ENCODE measurements at places on chromosomes 5 and 9. TPM values are rescaled to one million over a fixed set of nuclear protein-coding genes. Genes with fewer than 3 reads are reported as not detected.

DNA sequence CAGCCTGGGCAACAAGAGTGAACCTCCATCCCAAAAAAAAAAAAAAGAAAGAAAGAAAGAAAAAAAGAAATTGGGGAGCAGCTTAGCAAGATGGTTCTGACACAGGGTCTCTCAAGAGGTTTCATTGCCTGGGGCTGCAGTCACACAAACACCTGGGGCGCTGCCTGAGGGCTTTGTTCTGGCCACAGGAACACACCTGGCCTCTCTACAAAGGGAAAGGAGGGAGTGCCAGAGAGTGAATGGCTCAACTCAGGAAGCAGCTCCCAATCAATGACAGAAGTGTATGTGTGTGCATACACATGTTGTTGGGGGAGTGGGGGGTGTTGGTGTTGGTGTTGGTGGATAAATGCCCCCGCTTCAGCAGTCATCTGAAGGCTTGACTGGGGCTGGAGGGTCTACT lies 32.4 kb upstream of the CTNNA1 start:
- no peak for DNase-seq

- peak; percentile 46 for DNase-seq
These were observed 65.2 kb downstream of the TMC1 start for GRCh38 chr9:72586388-72587130.

GRCh38 chr5:179256328-179257175 lies 88.7 kb downstream of the ADAMTS2 start:
- no peak for DNase-seq

GRCh38 chr9:16579872-16580432 lies 290.5 kb downstream of the BNC2 start:
- no peak for DNase-seq

DNA sequence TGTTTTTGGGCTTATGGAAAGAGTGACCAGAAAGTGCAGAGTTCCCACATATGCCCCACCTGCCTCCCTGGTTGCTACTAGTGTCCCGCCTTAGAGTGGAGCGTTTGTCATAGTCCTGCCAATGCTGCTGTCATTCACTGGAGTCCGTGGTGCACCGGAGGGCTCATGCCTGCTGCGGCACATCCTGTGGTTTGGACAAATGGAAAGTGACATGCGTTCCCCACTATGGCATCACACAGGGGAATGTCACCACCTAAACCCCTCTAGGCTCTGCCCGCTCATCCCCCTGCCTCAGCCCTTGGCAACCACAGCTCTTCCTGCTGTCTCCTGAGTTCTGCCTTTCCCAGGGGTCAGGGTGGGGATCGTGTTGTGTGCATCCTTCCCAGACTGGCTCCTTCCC lies 29.2 kb downstream of the IRX4 start:
- DNase-seq = no peak

DNA sequence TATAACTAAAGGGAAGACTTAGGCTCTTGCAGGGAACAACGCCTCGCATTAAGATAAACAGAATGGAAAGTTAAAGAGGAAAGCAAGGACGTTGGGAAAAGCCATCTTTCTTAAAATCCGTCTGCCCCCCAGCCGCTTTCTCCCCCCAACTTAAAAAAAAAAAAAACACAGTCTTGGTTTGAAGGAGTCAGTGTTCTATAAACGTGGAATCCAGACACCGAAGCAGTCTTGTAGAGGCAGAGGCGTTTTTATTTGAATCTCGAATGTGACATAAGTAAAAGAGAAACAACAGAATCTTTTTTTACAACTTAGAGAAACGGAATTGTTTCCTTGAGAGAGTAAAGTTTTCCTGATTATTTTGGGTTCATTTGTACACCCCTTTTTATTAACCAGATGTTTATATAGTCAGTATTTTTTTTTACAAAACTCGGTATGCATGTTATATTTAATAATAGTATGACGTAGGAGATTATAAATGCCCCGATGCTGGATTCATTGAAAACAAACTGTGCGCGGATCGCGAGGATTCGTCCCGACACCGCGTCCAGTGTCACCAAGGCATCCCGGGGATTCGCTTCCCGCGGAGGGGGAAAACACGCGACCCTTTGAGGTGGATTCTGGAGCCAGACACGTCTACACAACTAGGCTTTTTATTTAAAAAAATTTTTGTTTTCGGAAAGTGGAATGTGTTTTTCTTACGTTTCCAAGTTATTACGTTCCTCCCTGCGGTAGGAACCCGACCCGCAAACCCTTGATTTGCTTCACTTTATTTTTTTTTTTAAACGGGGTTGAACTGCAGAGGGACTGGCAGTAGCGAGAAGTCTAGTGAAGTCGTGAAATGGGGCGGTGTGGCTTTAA lies 6.7 kb downstream of the PTCH1 start:
- DNase-seq = no peak

- DNase-seq = peak; percentile 49
These were observed 133.8 kb downstream of the ARHGEF28 start for GRCh38 chr5:73759771-73760170.

DNA sequence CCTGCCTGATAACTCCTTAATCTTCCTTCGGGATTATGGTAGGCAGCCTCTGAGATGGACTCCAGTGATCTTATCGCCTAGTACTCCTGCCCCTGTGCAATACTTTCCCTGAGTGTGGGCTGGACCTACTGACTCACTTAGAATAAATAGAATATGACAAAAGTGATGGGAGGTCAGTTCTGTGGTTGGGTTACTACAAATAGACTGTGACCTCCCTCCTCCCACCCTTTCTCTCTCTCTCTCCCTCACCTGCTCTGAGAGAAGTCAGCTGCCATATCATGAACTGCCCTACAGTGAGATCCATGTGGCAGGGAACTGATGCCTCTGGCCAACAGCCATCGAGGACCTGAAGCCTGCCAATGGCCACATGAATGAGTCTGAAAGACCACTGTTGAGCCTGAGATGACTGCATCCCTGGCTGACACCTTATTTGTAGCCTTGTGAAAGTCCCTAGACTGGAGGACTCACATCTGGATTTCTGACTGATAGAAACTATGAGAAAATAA lies 31.7 kb downstream of the NRG2 start:
- peak; percentile 39 for DNase-seq

- peak; percentile 83 for DNase-seq
These were observed at the start of gene SH3TC2 for GRCh38 chr5:149063017-149063687. Gene SH3TC2 (minus strand): TSS chr5:149063062. CDS start chr5:149063022, 40 bp downstream.

DNA sequence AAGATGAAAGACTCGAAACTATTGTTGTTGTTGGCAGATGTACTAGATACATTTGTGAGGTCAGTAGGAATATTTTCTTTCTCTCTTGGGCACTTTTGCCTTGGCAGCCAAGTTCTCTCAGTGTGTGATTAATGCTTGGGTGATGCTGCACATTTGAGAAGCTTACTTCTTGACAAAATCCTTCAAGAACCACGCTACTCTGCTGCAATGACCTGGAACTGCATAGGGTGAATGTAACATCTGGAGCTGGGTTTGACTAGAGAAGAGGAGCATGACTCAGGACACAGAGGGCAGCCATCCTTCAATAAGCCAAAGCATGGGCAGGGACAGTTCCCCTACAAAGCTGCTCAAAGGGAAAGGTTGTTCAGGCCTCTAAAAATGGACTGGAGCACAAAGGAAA lies 75.5 kb upstream of the PUM3 start:
- DNase-seq = peak; percentile 60

DNA sequence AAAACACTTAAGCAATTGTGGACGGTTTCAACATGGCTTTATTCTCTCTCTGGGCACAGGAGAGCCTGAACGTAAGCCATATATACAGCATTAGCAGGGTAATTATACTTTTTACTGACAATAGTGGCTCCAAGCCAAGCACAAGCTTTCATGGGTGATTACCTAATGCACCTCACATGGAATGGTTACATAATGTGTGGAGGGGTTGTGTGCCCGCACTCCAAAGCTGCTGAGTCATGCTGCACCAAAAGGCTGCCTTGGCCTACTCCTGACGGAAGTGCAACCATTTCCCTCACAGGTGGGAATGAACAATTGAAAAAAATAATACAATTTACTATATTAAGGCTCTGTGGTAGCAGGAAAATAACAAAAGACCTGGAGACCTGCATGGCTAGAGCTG lies 86.5 kb upstream of the ATP10B start:
- peak; percentile 11 for DNase-seq

DNA sequence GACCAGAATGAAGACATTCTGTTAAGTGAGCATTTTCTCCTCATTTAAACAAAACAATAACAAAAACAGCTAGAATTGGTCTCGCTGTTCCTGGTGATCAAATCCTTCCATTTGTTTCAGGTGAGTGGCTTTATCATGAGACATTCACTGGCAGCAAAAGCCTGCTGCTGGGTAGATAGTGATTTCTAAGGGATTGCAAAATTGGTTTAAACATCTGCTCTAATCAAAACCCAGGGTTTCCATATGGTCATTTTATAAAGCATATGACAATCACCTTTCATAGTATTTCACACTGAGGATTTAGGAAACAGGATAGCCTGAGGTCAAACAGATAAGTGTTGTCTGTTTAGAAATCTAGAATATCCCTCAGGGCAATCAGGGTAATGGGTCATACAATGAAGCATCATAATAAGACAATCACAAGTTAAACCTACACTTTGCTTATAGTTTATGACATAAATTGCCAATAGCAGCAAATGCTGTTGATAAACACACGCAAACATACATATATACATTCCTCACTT lies 769.6 kb upstream of the C9orf72 start:
- no peak for DNase-seq

DNA sequence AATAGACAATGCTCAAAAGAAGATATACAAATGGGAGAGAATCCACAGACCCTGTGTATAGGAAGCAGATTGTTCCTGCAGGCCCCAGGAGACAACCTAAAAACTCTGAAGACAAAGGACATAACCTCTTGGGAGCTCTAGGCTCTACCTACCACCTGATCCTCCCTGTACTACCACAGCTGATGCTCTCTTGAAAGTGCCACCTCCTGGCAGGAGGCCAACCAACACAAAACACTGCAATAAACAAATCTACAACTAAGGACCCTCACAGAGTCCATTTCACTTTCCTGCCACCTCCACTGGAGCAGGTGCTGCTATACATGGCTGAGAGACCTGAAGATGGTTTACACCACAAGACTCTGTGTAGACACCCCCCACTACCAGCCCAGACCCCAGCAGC lies 49.0 kb downstream of the STARD4 start:
- no peak for DNase-seq

GRCh38 chr5:61534481-61535267 lies 202.6 kb downstream of the ZSWIM6 start:
- DNase-seq = no peak

- DNase-seq = no peak
These were observed 105.2 kb downstream of the FRMD3 start for GRCh38 chr9:83432877-83433550.

DNA sequence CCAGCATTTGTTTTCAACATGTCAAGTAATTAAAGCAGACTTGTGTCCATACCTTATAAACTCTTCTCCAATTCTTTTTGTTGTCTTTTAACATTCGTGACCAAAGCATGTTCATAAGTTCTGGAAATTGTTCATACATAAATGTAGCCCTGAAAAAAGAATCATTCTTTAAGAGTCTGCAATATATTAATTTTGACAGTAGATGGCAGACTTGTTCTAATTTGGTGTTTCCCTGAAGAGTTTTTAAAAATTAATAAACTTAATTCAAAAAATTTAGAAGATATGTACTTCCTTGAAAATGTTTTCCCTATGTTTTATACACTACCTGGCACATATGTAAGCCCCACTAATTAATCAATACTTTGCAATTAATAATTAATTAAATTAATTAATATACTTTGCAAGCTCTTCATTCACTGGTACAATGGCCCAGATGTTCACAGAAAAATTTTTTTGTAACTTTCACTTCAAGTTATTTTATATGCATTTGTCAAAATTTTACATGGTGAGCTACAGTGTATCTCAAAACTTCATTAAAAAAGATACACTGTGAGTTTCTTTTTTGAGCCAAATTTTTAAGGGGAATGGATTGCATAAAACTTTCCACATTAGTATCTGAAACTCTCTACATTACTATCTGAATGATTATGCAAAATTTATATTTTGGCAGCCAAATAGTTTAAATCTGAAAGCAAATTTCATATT lies 42.1 kb downstream of the CLINT1 start:
- no peak for DNase-seq

DNA sequence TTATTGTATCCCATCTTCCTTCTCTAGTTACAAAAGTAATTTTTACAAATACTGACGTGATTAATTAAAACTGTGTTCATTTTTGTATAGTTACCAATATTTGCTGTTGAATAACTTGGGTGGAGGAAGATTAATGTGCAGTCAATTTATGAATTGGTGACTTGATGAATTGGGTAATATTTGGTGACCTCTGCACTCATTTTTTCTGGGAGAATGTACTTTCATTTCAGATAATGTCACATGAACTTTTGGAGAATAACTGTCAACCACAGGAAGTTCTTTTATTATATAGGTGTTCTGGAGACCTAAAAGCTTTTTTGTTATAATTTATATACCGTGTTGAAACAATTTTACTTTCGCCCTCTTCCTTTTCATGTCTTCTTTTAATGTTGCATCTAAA lies 26.4 kb upstream of the FKTN start:
- no peak for DNase-seq

GRCh38 chr5:149407323-149408251 lies 28.5 kb upstream of the IL17B start:
- DNase-seq = no peak

DNA sequence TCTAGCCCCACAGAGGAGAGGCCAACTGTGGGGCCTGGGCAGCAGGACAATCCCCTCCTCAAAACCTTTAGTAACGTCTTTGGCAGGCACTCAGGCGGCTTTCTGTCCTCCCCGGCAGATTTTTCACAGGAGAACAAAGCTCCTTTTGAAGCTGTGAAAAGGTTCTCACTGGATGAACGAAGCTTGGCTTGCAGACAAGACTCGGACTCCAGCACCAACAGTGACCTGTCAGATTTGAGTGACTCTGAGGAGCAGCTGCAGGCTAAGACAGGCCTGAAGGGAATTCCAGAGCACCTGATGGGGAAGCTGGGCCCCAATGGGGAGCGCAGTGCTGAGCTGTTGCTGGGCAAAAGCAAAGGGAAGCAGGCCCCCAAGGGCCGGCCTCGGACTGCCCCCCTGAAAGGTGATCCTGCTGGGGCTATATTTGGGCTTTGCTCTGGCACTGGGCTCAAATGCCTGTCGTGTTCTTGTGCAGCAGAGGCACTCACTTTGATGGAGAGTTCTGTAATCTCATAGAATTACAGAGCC lies 39.4 kb downstream of the KDM3B start:
- DNase-seq = no peak

The DMXL1 gene
- total RNA-seq = 105 TPM

The PDLIM4 gene
- total RNA-seq = 130 TPM

The HTR4 gene
- total RNA-seq = not detected

The CD274 gene
- total RNA-seq = 0.13 TPM

The PRR16 gene
- total RNA-seq = 0.30 TPM

The PCDHGB3 gene
- total RNA-seq = not detected

The TMC1 gene
- not detected for total RNA-seq

The CRHBP gene
- total RNA-seq = not detected

The OR1J2 gene
- total RNA-seq = not detected

The FSD1L gene
- total RNA-seq = 2.1 TPM

The CDC25C gene
- total RNA-seq = 20.2 TPM

The FAM221B gene
- total RNA-seq = not detected

The PCDHGB5 gene
- not detected for total RNA-seq

The C9orf78 gene
- total RNA-seq = 48.7 TPM

Data from MG63 (cell line).